ENCODE measurements at places on chromosomes 12 and 14.

DNA sequence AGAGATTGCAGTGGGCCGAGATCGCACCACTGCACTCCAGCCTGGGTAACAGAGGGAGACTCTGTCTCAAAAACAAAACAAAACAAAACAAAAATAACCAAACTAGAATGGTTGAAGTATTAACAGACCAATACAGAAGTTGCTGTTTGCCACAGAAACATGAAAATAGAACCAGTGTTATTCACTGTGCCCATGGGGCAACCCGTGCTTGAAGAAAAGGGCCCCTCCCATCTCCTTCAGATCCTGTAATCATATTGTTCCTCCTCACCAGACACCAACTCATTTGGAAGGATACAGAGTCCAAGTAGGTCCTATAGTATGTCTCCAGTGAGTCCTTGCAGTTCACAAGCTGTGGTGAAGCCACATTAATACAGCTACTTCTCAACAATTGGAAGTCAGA is 30.9 kb downstream of the SLC35F4 start:
- no peak for DNase-seq

DNA sequence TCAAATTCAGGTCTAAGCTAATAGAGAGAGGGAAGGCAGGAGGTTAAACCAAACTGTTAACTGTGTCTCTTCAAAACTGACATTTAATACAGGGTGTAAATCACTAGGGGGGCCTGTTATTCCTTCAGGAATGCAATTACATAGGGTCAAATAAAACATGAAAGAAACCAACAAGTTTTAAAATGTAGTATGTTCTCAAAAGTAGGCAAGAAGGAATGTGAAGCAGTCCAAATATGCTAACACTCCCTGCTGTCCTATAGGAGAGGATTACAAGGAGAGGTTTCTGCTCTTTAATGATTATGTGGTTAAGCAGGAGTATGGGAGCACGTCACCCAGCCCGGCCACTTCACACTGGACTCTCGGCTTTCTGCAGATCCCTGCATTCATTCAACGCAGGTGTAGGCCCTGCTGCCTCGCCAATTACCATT is 42.5 kb upstream of the BMP4 start:
- no peak for DNase-seq

- DNase-seq = no peak
Measured at GRCh38 chr12:110005319-110005973, 6.2 kb downstream of the ANKRD13A start.

GRCh38 chr14:87434680-87435079 is 558.3 kb downstream of the GALC start:
- DNase-seq = no peak

DNA sequence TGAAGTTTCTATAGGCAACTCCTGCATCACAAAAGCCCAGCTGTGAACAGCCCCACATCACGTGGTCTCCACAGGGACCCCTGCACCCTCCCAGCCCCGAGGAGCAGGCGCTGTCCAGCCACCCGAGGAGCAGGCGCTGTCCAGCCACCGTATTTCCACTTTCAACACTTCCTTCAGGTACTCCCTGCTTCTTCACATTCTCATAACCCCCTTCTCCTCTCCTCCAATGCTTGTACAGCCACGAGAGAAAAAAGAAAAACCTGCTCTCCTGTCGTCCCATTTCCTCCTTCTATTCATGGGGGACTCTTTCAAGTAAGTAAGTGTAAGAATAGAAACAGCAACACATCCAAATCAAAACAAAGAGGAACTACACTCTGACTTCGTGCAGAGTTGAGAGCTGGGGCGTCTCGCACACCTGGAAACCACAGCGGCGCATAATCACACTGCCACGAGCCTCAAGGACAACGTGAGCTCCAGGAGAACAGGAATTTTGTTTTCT is 11.9 kb downstream of the CDC42BPB start:
- no peak for DNase-seq

- no peak for DNase-seq
Measured at GRCh38 chr12:58916161-58916621, 4.1 kb downstream of the LRIG3 start.

- no peak for DNase-seq
Measured at GRCh38 chr12:52259657-52260243, 14.7 kb upstream of the KRT86 start.

DNA sequence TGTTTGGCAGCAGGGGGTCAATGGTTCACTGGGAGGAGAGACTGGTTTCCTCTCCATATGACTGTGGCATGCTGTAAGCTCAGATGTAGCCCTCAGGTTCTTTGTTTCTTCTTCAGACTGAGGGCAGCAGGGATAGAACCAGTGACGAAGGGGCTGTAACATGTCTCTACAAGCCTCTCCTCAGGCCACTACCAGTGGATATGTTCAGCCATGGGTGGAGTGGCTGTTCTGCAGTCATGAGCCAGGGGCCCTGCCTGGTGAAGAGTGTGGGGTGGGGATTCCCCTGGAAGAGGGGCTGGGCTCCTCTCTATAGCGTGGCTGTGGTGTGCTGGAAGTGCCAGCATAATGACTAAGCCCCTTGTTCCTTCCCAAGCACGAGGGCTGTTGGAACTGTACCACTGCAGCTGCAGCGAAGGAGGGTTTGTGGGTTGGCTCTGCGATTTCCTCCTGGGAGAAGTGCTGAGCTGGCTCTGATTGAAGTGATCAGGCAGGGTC is 55.8 kb downstream of the CMAS start:
- DNase-seq = no peak

- DNase-seq = no peak
Measured at GRCh38 chr12:34406996-34407300, 384.7 kb downstream of the ALG10 start.

GRCh38 chr12:80173083-80173864 is 73.9 kb downstream of the OTOGL start:
- DNase-seq = no peak

DNA sequence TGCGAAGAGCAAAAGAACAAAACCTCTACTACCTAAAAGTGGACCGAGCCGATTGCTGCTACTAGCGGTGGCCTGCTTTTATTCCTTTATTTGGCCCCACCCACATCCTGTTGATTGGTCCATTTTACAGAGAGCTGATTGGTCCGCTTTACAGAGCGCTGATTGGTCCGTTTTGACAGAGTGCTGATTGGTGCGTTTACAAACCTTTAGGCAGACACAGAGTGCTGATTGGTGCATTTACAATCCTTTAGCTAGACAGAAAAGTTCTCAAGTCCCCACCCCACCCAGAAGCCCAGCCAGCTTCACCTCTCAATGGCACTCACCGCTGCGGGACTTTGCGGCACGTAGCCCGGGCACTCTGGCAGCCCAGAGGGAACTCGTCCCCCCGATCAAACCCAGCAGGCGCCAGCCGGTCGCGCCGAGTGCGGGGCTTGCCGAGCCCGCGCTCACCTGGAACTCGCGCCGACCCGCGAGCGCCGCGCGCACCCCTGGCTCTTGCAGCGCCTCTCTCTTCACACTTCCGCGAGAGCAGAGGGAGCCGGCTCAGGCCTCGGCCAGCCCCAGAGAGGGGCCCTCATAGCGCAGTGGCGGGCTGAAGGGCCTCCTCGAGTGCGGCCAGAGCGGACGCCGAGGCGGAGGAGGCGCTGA is 8.7 kb upstream of the FGD4 start:
- no peak for DNase-seq

DNA sequence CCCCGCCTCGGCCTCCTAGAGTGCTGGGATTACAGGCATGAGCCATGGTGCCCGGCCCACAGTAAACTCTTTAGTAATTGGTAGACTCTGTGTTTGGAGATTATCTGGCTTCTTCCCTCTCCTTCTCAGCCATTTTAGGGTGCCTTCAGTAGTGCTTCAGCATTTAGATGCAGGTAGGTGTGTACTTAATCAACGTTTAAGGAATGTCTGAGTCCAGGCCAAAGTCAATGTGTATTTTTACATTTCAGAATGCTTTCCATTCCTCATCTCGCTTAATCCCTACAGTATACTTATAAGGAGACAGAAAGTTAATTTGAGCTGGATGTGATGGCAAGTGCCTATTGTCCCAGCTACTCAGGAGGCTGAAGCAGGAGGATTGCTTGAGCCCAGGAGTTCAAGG is 20.5 kb upstream of the MGP start:
- DNase-seq = no peak

DNA sequence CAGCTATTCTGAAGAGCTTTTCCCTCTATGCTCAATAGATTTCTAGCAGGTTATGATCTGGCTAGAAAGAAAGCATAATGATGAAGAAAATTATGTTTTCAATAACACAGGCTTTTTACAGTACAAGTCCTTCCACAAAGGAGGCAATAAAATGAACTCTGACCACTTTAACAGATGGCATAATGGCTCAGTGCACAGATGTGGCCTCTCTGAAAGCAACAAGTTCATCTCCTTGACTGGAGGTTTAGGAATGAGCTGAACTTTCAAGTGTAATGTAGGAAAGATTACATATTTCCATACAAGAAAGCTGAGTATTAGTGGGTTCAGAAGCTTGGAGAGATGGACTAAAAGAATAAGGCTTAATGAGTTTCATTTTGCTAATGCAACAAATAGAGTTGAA is 147.4 kb downstream of the EFCAB11 start:
- no peak for DNase-seq

DNA sequence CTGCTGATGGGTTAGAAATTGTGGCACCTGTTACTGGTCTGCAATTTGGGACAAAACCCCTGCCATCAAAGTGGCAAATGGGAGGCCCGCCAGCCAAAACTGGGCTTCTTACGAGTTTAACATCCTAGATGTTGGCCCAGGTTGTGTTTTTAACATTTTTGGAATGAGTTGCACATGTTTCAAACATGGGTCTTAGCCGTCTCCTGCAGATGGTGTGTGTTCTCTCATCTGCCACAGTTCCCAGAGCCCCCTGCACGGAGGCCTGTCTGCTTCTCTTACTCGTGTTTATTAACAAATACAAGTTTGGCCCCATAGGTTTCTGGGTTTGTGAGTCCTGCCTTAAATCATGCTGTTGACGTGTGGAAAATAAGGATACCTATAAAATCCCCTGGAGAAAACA is 46.5 kb downstream of the CACNA2D4 start:
- no peak for DNase-seq

DNA sequence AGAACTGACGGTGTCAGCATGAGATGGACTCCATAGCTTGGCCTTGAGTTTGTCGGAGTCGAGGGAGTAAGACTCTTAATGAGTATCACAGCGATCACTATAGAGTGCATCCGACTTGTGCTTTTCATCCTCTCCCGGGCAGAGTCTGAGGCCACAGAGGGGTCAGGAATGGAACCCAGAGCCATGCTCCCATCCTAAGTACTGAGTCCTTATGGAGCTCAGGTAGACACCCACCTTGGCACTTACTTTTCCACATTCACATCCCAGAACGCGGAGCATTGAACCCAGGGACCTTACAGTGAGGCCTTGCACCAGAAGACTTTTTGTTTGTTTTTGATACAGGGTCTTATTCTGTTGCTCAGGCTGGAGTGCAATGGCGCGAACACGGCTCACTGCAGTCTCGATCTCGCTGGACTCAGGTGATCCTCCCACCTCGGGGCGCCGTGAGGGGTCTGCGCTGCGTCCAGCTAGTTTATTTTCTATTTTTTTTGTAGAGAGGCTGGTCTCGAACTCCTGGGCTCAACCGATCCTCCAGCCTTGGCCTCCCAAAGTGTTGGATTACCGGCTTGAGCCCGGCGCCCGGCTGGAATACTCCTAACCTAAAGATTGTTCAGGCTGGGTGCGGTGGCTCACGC is 719 bp upstream of the SRSF9 start:
- no peak for DNase-seq

DNA sequence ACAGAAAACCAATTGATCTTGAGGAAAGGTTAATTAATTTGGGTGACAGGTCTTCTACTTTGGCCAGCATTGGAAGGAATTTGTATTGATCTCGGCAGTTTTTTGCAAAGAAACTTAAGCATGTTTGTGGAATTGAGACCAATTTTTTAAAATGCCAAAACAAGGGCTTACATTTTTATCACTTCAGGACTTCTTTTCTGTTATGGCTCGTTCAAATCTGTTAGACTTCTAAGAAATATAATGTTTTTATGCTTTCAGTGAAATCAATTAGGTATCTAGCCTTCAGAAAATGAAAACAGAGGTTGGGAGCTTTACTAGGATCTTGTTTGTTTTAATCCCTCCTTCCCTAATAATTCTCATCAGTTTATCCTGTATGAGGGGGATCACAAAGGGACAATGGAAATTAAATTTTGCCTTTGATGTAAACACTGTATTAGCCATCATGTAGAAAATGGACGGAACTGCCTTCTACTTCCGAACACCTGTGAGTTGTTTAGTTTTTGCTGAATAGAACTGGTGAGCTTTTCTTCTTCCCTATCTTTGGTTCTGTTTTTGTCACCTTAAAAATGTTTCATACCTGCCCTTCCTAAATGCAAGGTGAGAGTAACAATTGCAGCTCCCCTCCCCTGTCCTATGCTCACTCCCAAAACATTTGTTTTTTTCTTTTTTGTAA is 7.8 kb downstream of the FOXA1 start:
- no peak for DNase-seq

DNA sequence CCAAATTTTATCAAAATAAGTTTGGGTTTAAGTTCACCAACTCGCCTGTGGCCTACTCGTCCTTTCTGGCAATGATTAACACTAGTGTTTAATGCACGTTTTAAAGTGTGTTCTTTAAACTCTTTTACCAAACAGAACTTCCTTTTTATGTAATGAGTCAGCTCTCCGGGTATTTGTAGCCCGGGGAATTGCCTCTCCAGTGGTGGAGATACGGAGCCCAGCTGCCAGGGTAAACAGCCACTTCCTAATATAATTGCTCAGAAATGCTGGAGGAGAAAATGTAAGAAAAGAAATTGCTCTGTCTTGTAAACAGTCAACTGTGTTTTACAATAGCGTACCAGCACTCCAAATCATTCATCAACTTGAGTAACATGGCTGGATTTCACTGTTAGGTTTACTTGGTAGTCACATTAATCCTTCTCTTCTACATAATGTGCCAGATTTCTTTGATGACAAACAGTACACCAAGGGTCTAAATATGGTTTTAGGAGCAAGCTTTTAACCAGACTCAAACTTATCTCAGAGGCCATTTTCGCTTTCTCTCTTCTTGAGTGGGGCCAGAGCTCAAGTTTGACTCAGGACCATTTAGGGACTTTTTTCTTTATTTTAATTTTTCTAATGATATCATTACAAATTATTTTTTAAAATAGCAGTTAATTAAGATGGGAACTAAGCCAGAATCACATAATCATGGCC is 101.2 kb upstream of the SLC38A2 start:
- no peak for DNase-seq

GRCh38 chr14:43361751-43362150 is 1145.3 kb downstream of the FSCB start:
- DNase-seq = no peak

GRCh38 chr14:74892745-74893144 is 11.0 kb downstream of the DLST start:
- DNase-seq = no peak

GRCh38 chr12:104684884-104685283 is 228.1 kb downstream of the CHST11 start:
- no peak for DNase-seq

GRCh38 chr12:116547955-116548501 is 11.2 kb upstream of the MAP1LC3B2 start:
- no peak for DNase-seq

GRCh38 chr12:88781909-88782308 is 201.6 kb upstream of the KITLG start:
- DNase-seq = no peak

- DNase-seq = no peak
Measured at GRCh38 chr14:33206981-33207380, 268.3 kb downstream of the NPAS3 start.

- DNase-seq = no peak
Measured at GRCh38 chr12:54959291-54960018, 25.1 kb downstream of the TESPA1 start.

- no peak for DNase-seq
Measured at GRCh38 chr14:72998252-72998903, 28.5 kb downstream of the ZFYVE1 start.
